ENCODE measurements at places on chromosomes 16 and 17. TPM values are rescaled to one million over a fixed set of nuclear protein-coding genes. Genes with fewer than 3 reads are reported as not detected.

GRCh38 chr17:59840329-59841090 is 52.2 kb downstream of the TUBD1 start:
- peaks cover 4% of the 10 kb centered on the region for H3K27me3 ChIP-seq
- peaks cover 31% of the 10 kb centered on the region for H3K4me1 ChIP-seq
- peak overlapping the region; percentile 98 for H3K4me3 ChIP-seq

GRCh38 chr17:8332128-8332527 is 7.5 kb upstream of the ODF4 start:
- no peaks in the 10 kb centered on the region for H3K4me1 ChIP-seq
- DNase-seq: no peak
- no peak overlapping the region for H3K27ac ChIP-seq
- no peaks in the 10 kb centered on the region for H3K36me3 ChIP-seq
- no peak overlapping the region for H3K4me3 ChIP-seq

- DNase-seq: no peak
- H3K27me3 ChIP-seq: peaks cover 8% of the 10 kb centered on the region
- H3K36me3 ChIP-seq: no peaks in the 10 kb centered on the region
- H3K27ac ChIP-seq: no peak overlapping the region
- H3K4me3 ChIP-seq: no peak overlapping the region
- H3K4me1 ChIP-seq: peaks cover 5% of the 10 kb centered on the region
Observed at GRCh38 chr17:42519546-42520491, 16.2 kb upstream of the NAGLU start.

- peaks cover 77% of the 10 kb centered on the region for H3K36me3 ChIP-seq
- H3K27ac ChIP-seq: no peak overlapping the region
- no peaks in the 10 kb centered on the region for H3K27me3 ChIP-seq
- H3K4me3 ChIP-seq: no peak overlapping the region
- no peak for DNase-seq
Observed at GRCh38 chr16:89522287-89522686, 14.1 kb downstream of the SPG7 start.

- no peak for DNase-seq
- peaks cover 16% of the 10 kb centered on the region for H3K4me1 ChIP-seq
- H3K36me3 ChIP-seq: peaks cover 2% of the 10 kb centered on the region
Observed at GRCh38 chr16:53668869-53669268, 34.8 kb downstream of the RPGRIP1L start.

- H3K4me3 ChIP-seq: no peak overlapping the region
- H3K36me3 ChIP-seq: peaks cover 40% of the 10 kb centered on the region
- no peaks in the 10 kb centered on the region for H3K27me3 ChIP-seq
- DNase-seq: no peak
Observed at GRCh38 chr16:87706278-87707000, 59.3 kb downstream of the KLHDC4 start.

DNA sequence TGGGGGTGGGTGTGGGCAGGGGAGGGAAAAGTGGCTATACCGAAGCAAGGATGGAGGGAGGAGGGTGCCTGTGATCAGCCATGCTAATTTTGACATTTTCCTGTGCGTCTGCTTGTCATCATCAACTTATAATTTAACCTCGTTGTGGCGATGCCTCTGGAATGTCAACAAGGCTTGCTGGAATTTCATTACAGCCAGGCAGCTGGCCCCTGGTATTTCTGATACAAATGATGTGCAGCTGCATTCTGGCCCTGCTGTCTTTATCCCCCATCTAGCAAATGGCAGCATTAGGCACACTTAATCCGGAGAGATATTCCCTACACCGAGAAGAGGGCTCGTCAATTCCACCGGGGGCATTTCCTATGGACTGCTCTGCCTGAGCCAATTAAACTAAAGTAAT is 278.3 kb upstream of the CCL2 start:
- no peaks in the 10 kb centered on the region for H3K4me1 ChIP-seq
- H3K27me3 ChIP-seq: peaks cover 9% of the 10 kb centered on the region
- no peak overlapping the region for H3K4me3 ChIP-seq
- H3K36me3 ChIP-seq: no peaks in the 10 kb centered on the region
- no peak for DNase-seq
- H3K27ac ChIP-seq: no peak overlapping the region

- DNase-seq: no peak
- H3K27me3 ChIP-seq: no peaks in the 10 kb centered on the region
- no peak overlapping the region for H3K4me3 ChIP-seq
- no peak overlapping the region for H3K27ac ChIP-seq
- H3K36me3 ChIP-seq: no peaks in the 10 kb centered on the region
- H3K4me1 ChIP-seq: no peaks in the 10 kb centered on the region
Observed at GRCh38 chr16:883340-883739, 82.8 kb upstream of the GNG13 start.

- H3K27ac ChIP-seq: no peak overlapping the region
- H3K4me1 ChIP-seq: peaks cover 3% of the 10 kb centered on the region
- DNase-seq: no peak
- no peaks in the 10 kb centered on the region for H3K36me3 ChIP-seq
- H3K4me3 ChIP-seq: no peak overlapping the region
- H3K27me3 ChIP-seq: peaks cover 7% of the 10 kb centered on the region
Observed at GRCh38 chr16:76976101-76976500, 214.9 kb upstream of the MON1B start.

DNA sequence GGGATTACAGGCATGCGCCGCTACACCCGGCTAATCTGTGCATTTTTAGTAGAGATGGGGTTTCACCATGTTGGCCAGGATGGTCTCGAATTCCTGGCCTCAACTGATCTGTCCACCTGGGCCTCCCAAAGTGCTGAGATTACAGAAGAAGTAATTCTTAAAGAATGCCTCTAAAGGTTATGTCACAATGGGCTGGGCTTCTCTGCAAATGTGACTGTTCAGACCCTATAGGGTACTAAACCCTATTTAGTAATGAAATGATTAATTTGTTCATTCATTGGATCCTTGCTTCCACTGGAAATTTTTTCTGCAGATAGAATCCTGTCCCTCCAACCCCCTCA is 108.8 kb upstream of the CORO6 start:
- no peak for DNase-seq
- H3K27me3 ChIP-seq: no peaks in the 10 kb centered on the region
- H3K4me1 ChIP-seq: peaks cover 27% of the 10 kb centered on the region
- no peak overlapping the region for H3K4me3 ChIP-seq

GRCh38 chr16:72236866-72237265 is 64.9 kb upstream of the PMFBP1 start:
- no peaks in the 10 kb centered on the region for H3K4me1 ChIP-seq
- no peak for DNase-seq
- peaks cover 7% of the 10 kb centered on the region for H3K27me3 ChIP-seq
- H3K36me3 ChIP-seq: no peaks in the 10 kb centered on the region
- no peak overlapping the region for H3K27ac ChIP-seq

GRCh38 chr16:55944377-55944802 is 69.2 kb upstream of the CES5A start:
- H3K36me3 ChIP-seq: no peaks in the 10 kb centered on the region
- peak; percentile 12 for DNase-seq
- peaks cover 15% of the 10 kb centered on the region for H3K27me3 ChIP-seq
- H3K27ac ChIP-seq: no peak overlapping the region
- no peaks in the 10 kb centered on the region for H3K4me1 ChIP-seq
- H3K4me3 ChIP-seq: no peak overlapping the region

DNA sequence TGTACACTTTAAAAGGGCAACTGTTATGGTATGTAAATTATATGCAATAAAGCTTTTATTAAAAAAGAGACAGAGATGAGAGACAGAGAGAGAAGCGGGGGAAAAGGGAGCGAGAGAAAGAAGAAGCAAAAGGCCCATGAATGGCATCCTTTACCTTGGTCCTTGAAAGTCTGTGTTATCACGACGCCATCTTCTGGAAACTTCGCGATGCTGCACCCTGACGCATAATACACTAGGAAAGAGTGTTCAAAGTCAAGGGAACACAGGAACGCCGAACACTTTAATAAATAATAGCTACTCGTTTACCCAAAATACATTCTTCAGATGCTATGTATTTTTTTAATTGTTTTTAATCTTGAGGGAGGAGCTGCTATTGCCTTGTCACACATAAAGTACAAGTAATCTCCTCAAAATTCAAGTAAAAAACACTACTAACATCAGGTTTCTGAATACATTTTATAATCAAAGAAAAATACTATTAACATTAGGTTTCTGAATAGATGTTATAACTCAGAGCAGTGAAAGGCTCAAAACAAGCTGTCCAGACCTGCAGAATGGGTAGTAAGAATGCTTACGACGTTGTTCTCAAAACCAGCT is 23.0 kb upstream of the SLC38A8 start:
- H3K4me3 ChIP-seq: no peak overlapping the region
- peaks cover 3% of the 10 kb centered on the region for H3K4me1 ChIP-seq
- peaks cover 66% of the 10 kb centered on the region for H3K36me3 ChIP-seq
- H3K27me3 ChIP-seq: no peaks in the 10 kb centered on the region

DNA sequence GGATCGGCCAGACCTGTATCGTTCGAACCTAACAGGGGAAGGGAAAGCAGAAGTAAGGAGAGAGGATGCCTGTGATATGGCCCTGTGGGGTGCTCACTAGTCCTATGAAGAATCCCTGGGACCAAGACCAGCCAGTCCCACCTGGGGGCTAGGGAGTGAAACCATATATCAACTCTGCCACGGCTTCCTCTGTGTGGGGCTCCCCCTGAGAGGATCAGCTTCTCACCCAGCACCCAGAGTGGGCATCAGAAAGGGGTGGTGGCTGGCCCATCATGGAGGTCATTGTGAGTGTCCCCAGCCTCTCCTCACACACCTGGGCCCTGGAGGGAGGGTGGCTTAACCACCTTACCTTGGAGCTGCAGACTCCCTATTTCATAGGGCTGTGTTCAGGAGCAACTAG is 30.1 kb upstream of the SREBF1 start:
- no peak overlapping the region for H3K4me3 ChIP-seq
- no peak overlapping the region for H3K27ac ChIP-seq
- DNase-seq: no peak
- peaks cover 4% of the 10 kb centered on the region for H3K4me1 ChIP-seq
- no peaks in the 10 kb centered on the region for H3K27me3 ChIP-seq

DNA sequence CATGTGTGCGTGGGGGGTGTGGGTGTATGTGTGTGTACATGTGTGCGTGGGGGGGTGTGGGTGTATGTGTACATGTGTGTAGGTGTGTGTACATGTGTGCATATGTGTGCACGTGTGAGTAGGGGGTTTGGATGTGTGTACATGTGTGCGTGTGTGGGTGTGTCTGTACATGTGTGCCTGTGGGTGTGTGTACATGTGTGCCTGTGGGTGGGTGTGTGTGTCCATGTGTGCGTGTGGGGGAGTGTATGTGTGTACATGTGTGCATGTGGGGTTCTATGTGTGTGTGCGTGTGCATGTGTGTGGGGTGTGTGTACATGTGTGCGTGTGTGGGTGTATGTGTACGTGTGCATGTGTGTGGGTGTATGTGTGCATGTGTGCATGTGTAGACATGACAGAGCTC is 129.1 kb downstream of the C16orf95 start:
- H3K36me3 ChIP-seq: peaks cover 3% of the 10 kb centered on the region
- no peak for DNase-seq
- H3K27ac ChIP-seq: no peak overlapping the region
- no peak overlapping the region for H3K4me3 ChIP-seq
- H3K4me1 ChIP-seq: no peaks in the 10 kb centered on the region

GRCh38 chr17:8696906-8697305 is 47.7 kb downstream of the CCDC42 start:
- H3K27me3 ChIP-seq: peaks cover 3% of the 10 kb centered on the region
- H3K4me3 ChIP-seq: no peak overlapping the region
- DNase-seq: no peak
- H3K36me3 ChIP-seq: no peaks in the 10 kb centered on the region
- no peak overlapping the region for H3K27ac ChIP-seq

GRCh38 chr16:81646561-81646960 is 132.5 kb upstream of the PLCG2 start:
- peaks cover 11% of the 10 kb centered on the region for H3K36me3 ChIP-seq
- H3K4me3 ChIP-seq: no peak overlapping the region
- H3K4me1 ChIP-seq: peaks cover 19% of the 10 kb centered on the region
- H3K27me3 ChIP-seq: no peaks in the 10 kb centered on the region

DNA sequence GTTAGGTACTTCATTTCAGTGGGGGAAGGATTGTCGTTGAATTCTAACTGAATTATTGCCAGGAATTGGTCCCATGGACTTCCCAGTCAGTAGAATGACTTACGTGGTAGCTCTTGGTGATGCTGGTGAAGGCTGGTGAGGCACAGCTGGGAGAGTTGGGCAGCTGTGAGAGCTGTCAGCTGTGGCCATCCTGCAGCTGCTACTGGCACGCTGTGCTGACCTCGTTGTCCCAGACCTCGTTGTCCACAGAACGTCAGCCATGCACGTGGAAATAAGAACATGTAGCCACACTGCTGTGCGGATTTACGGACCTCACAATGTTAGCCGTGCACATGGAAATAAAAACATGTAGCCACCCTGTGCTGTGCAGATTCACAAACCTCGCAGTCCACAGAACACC is 102.3 kb downstream of the NPIPB11 start:
- H3K4me3 ChIP-seq: no peak overlapping the region
- no peak for DNase-seq
- H3K36me3 ChIP-seq: no peaks in the 10 kb centered on the region
- H3K27ac ChIP-seq: no peak overlapping the region
- H3K4me1 ChIP-seq: peaks cover 6% of the 10 kb centered on the region
- no peaks in the 10 kb centered on the region for H3K27me3 ChIP-seq

GRCh38 chr17:75445296-75445695 is 11.1 kb upstream of the TMEM94 start:
- no peak overlapping the region for H3K4me3 ChIP-seq
- H3K27ac ChIP-seq: no peak overlapping the region
- H3K36me3 ChIP-seq: no peaks in the 10 kb centered on the region
- no peak for DNase-seq

- H3K4me3 ChIP-seq: no peak overlapping the region
- H3K4me1 ChIP-seq: no peaks in the 10 kb centered on the region
- no peaks in the 10 kb centered on the region for H3K36me3 ChIP-seq
- H3K27me3 ChIP-seq: no peaks in the 10 kb centered on the region
Observed at GRCh38 chr16:1042049-1042744, 30.4 kb upstream of the SSTR5 start.

DNA sequence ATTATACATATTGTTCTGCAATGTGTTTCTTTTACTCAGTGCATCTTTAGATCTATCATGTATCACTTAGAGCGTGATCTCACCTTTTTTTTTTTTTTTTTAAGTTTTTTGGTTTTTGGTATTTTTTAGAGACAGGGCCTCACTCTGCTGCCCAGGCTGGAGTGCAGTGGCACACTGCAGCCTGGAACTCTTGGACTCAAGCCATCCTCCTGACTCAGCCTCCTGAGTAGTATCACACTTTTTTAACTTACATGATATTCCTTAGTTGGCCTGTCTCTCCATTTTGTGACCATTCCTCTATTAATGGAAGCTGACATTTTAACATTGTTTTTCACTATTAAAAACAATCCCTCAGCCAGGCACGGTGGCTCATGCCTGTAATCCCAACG is 4.7 kb upstream of the MPO start:
- H3K27me3 ChIP-seq: peaks cover 24% of the 10 kb centered on the region
- H3K36me3 ChIP-seq: no peaks in the 10 kb centered on the region
- H3K4me1 ChIP-seq: peaks cover 7% of the 10 kb centered on the region
- DNase-seq: no peak

The FSCN2 gene
- total RNA-seq: 1.1 TPM

The CMTM2 gene
- total RNA-seq: 0.30 TPM

The CDK3 gene
- total RNA-seq: 7.4 TPM

The SLC38A8 gene
- total RNA-seq: not detected

The WDR45B gene
- 66.9 TPM for total RNA-seq

The MYCBPAP gene
- 3.1 TPM for total RNA-seq

The PYDC1 gene
- not detected for total RNA-seq

The EFNB3 gene
- total RNA-seq: not detected

The MPP2 gene
- 1.4 TPM for total RNA-seq

The SULT1A2 gene
- total RNA-seq: 0.32 TPM

The TTLL6 gene
- not detected for total RNA-seq

The RSAD1 gene
- total RNA-seq: 59.0 TPM

The ATXN7L3 gene
- 113 TPM for total RNA-seq

The ASPA gene
- not detected for total RNA-seq

The GUCY2D gene
- not detected for total RNA-seq

The OSGIN1 gene
- 2.1 TPM for total RNA-seq

The TP53TG3 gene
- total RNA-seq: not detected

Measured in activated T-helper 2 cell treated with anti-CD3 and anti-CD28 coated beads, Interferon-gamma antibody, Interleukin-2, Interleukin-4, amounts not matched to agents 10 μg/mL and 5 μg/mL and 100 μg/mL, durations not matched to agents 14 hours and 24 hours and 36 hours (primary cell).